ENCODE measurements at places on chromosomes 16 and 17.

DNA sequence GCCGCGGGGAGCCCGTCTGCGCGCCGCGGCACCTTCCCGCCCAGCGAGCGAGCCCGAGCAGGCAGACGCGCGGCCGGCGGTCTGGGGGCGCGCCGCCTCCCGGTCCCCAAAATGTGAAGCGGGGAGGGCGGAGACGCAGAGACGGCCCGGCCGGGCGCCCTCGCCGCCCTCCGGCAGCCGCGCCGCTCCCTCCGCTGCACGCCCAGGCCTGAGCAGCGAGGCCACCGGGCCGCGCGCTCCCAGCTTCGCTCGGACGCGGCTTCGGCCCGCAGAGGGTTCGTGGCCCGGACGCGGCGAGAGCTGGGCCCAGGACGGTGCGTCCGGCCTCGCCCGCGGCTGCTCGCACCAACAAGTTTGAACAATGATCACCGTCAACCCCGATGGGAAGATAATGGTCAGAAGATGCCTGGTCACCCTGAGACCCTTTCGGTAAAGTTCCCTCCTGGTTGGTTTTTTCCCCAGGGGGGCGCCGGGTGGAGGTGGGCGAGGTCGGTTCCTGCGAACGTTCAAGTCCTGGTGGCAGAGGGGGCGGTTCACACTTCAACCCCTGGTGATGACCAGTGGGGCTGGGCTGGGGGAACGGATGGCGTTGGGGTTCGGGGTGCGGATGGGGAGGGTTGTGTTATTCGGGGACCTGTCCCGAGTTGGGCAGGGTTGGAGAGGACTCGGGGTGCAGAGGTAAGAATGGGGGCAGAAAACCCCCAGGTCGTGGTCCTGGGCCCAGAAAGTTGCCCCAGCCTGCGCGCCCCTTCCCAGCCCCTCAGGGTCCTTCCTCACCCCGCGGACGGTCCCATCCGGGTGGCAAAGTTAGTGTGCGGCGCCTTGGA is 678 bp downstream of the MGAT5B start:
- H3K4me1 ChIP-seq: peaks cover 44% of the 10 kb centered on the region
- H3K4me3 ChIP-seq: peak overlapping the region; percentile 54
- no peak for DNase-seq
- H3K27me3 ChIP-seq: peaks cover 4% of the 10 kb centered on the region

- DNase-seq: no peak
- no peaks in the 10 kb centered on the region for H3K4me1 ChIP-seq
- peaks cover 34% of the 10 kb centered on the region for H3K36me3 ChIP-seq
Measured at GRCh38 chr16:29849505-29849904, 13.5 kb downstream of the CDIPT start.

- H3K36me3 ChIP-seq: peaks cover 69% of the 10 kb centered on the region
- peak; percentile 89 for DNase-seq
- H3K27ac ChIP-seq: peak overlapping the region; percentile 87
- peaks cover 4% of the 10 kb centered on the region for H3K27me3 ChIP-seq
- H3K4me3 ChIP-seq: peak overlapping the region; percentile 54
Measured at GRCh38 chr16:84985079-84986065, 26.0 kb downstream of the ZDHHC7 start.

- no peak for DNase-seq
- H3K4me1 ChIP-seq: peaks cover 75% of the 10 kb centered on the region
- H3K27me3 ChIP-seq: peaks cover 3% of the 10 kb centered on the region
- H3K4me3 ChIP-seq: peak overlapping the region; percentile 73
Measured at GRCh38 chr17:3891626-3892094, 1.2 kb downstream of the CAMKK1 start.

- no peak overlapping the region for H3K27ac ChIP-seq
- no peak overlapping the region for H3K4me3 ChIP-seq
- H3K27me3 ChIP-seq: no peaks in the 10 kb centered on the region
- no peaks in the 10 kb centered on the region for H3K4me1 ChIP-seq
- no peak for DNase-seq
Measured at GRCh38 chr17:73933871-73934270, 269.6 kb upstream of the RPL38 start.

- peaks cover 17% of the 10 kb centered on the region for H3K4me1 ChIP-seq
- H3K4me3 ChIP-seq: no peak overlapping the region
- no peaks in the 10 kb centered on the region for H3K36me3 ChIP-seq
- no peak for DNase-seq
- no peak overlapping the region for H3K27ac ChIP-seq
Measured at GRCh38 chr17:17519886-17520285, 23.7 kb upstream of the RASD1 start.

DNA sequence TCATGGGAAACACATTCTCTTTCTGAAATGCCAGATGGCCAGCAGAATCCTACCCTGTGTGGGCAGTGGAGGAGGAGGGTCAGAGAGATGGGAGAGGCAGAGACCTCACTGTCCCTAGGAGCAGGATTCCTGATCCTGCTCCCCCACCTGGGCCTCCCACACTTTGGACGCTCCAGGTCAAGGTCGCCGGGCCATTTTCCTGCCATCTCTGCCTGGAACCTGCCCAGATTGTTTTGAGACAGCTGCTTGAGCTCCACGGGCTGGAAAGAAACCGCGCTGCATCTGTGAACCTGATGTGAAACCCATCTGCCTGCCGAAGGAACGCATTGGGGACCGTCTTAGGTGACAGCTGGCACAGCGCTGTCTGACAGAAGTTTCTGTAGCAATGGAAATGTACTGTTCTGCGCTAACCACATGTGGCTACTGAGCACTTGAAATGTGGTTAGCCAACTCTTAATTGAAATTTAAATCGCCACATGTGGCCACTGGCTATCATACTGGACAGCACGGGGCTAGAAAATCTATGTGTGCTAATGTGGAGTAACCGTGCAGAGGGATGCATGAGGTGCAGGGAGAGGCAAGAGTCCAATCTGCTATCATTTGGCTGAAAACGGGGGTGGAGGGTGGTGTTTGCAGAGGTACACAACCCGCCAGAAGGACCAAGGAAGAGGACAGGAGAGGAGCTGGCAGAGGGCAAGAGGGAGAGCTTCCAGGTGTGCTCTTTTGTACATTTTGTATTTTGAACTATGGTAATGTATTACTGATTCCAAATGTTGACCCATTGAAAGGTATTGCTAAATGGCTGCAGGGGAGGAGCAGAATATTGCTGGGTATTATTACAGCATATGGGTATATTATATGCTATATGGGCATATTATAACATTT is 15.4 kb upstream of the NUBP1 start:
- H3K27me3 ChIP-seq: no peaks in the 10 kb centered on the region
- DNase-seq: no peak
- H3K4me3 ChIP-seq: no peak overlapping the region

GRCh38 chr16:8675183-8676159 is 1.1 kb downstream of the ABAT start:
- DNase-seq: no peak
- H3K27ac ChIP-seq: no peak overlapping the region
- no peaks in the 10 kb centered on the region for H3K36me3 ChIP-seq
- peaks cover 21% of the 10 kb centered on the region for H3K27me3 ChIP-seq
- peak overlapping the region; percentile 43 for H3K4me3 ChIP-seq
- peaks cover 29% of the 10 kb centered on the region for H3K4me1 ChIP-seq

- no peaks in the 10 kb centered on the region for H3K4me1 ChIP-seq
- DNase-seq: no peak
- H3K27me3 ChIP-seq: peaks cover 11% of the 10 kb centered on the region
Measured at GRCh38 chr16:23317751-23318150, 15.6 kb downstream of the SCNN1B start.

- H3K27ac ChIP-seq: no peak overlapping the region
- H3K4me1 ChIP-seq: peaks cover 16% of the 10 kb centered on the region
- H3K4me3 ChIP-seq: no peak overlapping the region
- DNase-seq: no peak
Measured at GRCh38 chr16:71425746-71426068, 16.1 kb downstream of the TLE7 start.

DNA sequence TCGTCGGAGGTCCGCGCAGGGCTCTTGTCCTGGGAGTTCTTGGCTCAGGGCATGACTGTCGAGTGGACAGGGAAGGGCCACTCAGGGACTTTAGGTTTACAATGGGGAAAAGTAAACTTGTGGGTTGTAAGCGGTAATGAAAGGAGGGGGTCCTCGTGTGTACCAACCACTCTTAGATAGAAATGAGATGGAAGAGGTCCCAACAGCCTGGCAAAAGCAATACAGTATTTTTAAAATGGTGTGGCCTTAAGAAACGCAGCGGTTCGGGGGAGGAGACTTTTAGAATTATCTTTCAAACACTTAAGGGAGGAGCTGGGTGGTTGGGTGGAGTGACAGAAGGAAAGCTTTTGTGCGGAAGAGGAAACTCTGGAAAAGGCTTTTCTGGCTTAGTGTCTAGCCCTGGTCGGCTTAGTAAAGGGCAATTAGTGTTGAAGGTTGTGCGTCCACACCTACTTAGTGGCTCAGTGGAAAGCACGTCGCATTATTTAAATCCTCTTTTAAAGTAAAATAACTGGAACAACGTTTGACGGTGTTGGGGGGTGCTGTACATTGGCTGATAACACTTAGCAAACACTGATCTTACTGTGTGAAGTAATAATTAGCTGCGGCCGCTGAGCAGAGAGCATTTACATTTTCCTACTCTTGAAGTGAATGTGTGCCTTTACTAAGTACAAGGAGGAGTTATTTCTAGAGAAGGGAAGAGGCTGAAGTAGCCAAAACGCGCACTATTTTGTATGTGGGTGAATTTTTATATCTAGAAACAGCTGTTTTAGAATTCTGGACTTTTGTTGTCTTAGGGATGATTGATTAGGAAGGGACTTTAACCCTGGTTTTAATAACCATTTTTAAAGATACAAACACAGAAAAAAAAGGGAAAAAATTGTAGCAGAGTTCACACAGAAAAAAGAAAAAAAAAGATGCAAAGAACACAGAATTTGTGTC is 1.0 kb downstream of the WSB1 start:
- DNase-seq: peak; percentile 80
- peak overlapping the region; percentile 99 for H3K4me3 ChIP-seq
- H3K27me3 ChIP-seq: peaks cover 10% of the 10 kb centered on the region

- H3K36me3 ChIP-seq: no peaks in the 10 kb centered on the region
- no peak overlapping the region for H3K4me3 ChIP-seq
- H3K27me3 ChIP-seq: peaks cover 10% of the 10 kb centered on the region
Measured at GRCh38 chr16:23013484-23013883, 135.8 kb downstream of the USP31 start.

- H3K4me1 ChIP-seq: no peaks in the 10 kb centered on the region
- no peaks in the 10 kb centered on the region for H3K27me3 ChIP-seq
- H3K27ac ChIP-seq: no peak overlapping the region
- DNase-seq: no peak
- H3K36me3 ChIP-seq: no peaks in the 10 kb centered on the region
- no peak overlapping the region for H3K4me3 ChIP-seq
Measured at GRCh38 chr17:68684949-68685357, 83.8 kb upstream of the FAM20A start.

DNA sequence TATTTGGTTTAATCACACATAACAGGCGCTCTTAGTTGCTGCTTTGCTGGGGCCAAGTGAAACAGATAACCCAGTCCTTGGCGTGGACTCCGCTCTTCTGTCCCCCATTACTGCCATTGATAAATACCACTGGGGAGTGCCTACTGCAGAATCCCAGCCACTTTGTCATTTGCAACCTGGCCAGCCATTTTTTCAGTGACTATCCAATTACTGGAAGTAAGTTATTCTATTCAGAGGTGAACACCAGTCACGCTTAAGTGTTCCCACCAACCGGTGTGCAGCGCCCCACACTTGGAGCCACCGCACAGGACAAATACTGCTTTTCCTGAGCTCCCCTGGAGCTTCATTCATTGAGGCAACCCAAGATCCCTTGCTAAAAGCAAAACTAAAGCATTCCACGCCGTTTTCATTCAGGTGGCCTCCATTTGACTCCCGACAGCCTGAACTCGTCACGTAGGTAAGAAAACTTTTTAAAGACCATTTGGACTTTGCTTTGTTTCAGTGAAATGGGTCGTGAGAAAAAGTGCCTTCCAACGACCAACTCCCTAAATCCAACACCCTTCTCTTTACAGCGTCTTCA is 1.8 kb downstream of the USP7 start:
- no peaks in the 10 kb centered on the region for H3K27me3 ChIP-seq
- H3K4me1 ChIP-seq: peaks cover 60% of the 10 kb centered on the region
- peak overlapping the region; percentile 76 for H3K27ac ChIP-seq
- no peak for DNase-seq

- peaks cover 28% of the 10 kb centered on the region for H3K4me1 ChIP-seq
- H3K27me3 ChIP-seq: peaks cover 20% of the 10 kb centered on the region
- peak overlapping the region; percentile 92 for H3K27ac ChIP-seq
- peak overlapping the region; percentile 97 for H3K4me3 ChIP-seq
- DNase-seq: no peak
Measured at GRCh38 chr17:60135951-60136666, 13.7 kb upstream of the CA4 start.

GRCh38 chr16:24053099-24053946 is 202.8 kb upstream of the CACNG3 start:
- H3K27me3 ChIP-seq: peaks cover 5% of the 10 kb centered on the region
- no peaks in the 10 kb centered on the region for H3K36me3 ChIP-seq
- no peak for DNase-seq
- no peak overlapping the region for H3K4me3 ChIP-seq

DNA sequence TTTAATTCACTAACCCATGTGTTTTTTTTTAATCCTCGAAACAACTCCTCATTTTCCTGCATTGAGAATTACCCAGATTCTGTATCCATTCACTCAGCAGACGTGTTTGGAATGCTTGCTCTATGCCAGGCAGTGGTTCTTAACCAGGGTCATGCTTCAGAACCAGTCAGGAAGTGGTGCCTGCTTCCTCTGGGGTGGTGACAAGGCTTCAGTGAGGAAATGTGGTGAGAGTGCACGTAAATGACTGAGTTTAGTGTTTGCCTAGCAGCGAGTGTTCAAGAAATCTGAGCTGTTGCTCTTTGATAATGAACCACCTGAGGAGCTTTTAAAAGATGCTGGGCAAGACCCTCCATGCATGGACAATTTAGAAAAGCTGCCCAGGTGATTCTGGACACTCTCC is 9.9 kb downstream of the ZFP90 start:
- no peak overlapping the region for H3K4me3 ChIP-seq
- no peak overlapping the region for H3K27ac ChIP-seq
- DNase-seq: no peak
- no peaks in the 10 kb centered on the region for H3K4me1 ChIP-seq
- H3K36me3 ChIP-seq: peaks cover 92% of the 10 kb centered on the region

DNA sequence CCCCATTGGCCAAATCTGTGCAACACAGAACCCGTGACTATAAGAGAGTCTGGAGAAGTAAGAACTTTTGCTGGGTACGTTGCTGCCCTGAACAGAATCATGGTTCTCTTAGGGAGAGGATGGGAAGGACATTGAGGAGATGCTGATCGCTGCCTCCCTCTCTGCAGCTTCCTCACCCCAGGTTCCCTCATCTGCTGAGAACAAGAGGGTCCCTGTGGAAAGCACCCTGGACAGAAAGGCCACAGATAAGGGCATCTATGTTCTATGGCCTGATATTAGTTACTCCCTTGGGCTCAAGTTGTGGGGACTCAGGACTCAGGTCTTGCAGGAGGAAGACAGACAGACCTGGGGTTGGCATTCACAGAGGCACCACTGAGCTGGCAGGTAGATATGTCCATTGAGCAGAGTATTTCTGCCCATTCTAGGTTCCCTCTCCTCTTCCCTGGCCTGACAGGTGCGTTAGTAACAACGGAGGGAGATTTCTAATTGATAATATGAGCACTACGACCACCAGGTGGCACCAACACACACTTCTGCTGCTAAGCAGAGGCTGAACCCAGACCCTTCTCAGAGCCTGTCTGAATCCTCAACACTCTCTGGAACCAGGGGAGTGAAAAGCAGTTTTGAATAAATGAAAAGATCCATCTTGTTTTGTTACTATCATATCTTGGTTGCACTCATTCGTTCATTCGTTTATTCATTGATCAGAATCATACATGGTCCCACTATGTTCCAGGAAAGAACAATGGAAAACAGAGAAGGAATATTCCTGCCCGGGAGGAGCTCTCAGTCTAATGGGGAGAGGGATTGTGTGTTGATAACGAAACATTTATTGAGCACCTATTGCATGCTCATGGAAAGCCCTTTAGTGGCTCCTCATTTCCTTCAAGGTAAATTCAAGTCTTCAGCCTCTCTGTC is 56.4 kb downstream of the SLC6A2 start:
- peaks cover 4% of the 10 kb centered on the region for H3K27me3 ChIP-seq
- peak; percentile 36 for DNase-seq
- H3K27ac ChIP-seq: no peak overlapping the region
- H3K4me3 ChIP-seq: no peak overlapping the region
- no peaks in the 10 kb centered on the region for H3K4me1 ChIP-seq

Data from HFFc6 (cell line).